GM13976 (cell line): ENCODE measurements at places on chromosomes 1 and 21.

- DNase-seq = peak; percentile 52
Measured at GRCh38 chr1:85153149-85153891, 47.5 kb downstream of the SYDE2 start.

- DNase-seq = no peak
Measured at GRCh38 chr1:3472088-3472850, 17.8 kb downstream of the ARHGEF16 start.

- DNase-seq = no peak
Measured at GRCh38 chr1:160731990-160732389, 7.1 kb upstream of the SLAMF7 start.

- DNase-seq = peak; percentile 83
Measured at GRCh38 chr1:202010180-202011015, at the start of gene ELF3. Gene ELF3, plus strand, starts transcription at chr1:202010587. Its CDS starts 550 bp downstream, at chr1:202011137.

DNA sequence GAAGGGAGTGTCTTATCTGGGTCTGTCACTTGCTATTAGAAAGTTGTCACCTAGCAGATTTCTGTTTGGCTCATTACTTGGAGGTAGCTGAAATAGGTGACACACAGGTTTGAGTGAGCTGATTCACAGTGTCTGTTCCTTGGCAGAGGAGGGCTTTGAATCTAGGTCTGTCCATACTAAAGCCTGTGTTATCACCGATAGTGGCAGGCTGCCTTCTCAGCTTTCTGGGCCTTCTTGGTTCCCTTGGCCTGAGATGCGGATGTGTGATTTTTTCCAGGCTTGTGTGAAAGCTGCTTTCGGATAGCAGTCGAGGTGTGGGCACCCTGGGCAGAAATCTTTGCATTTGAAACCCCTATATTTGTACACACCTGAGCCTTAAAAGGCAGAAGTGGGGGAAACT is 73.9 kb downstream of the ACTL8 start:
- DNase-seq = no peak

GRCh38 chr1:206467915-206468314 is 2.4 kb upstream of the IKBKE start:
- peak; percentile 56 for DNase-seq

- no peak for DNase-seq
Measured at GRCh38 chr1:64171797-64172281, 31.6 kb upstream of the UBE2U start.
